Fibroblast of skin of left quadriceps (primary cell): ENCODE measurements at places on chromosomes 3 and 15.

DNA sequence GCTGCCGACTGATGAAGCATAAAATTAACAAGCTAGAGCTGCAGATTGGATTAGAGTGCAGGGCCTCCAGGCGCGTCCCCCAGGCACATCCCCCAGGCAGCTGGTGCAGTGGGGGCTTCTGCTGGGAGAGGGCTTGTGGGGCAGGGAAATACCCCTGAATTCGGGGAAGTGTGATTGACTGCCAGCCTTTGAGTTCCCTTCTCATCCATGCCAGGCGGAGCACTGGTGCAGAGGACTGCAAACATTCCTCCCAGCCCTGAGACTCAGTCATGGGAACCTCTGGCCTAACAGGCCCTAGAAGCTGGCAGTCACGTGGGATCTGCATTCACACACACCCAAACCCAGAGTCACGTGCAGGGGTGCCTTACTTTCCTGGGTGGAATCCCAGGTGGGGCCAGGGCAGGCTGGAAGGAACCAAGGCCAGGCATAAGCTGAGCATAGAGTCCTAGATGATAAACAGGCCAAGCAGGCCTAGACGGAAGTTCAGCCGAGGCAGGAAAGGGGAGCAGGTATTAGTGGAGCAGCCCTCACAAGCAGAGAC is 46.2 kb upstream of the SEC22A start:
- DNase-seq: no peak

DNA sequence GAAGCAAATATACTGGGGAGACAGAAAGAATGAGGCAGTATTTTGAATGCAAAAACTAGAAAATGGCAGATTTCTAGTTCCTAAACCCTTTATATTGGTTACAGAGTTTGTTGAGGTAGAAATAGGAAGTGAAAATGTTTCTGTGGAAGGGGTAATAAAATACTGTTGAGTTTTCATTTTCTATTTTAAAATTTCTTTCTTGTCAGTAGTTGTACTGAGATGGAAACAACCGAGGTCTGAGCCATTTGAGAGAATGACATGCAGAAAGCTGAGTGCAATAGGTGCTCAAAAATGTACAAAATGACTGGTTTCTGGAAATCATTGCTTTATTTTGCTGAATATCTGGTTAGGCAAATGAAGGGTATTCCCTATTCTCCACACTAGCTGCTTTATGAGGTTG is 361.4 kb downstream of the CHL1 start:
- DNase-seq: no peak

- DNase-seq: no peak
Measured at GRCh38 chr3:66450390-66451022, 50.3 kb downstream of the LRIG1 start.

- no peak for DNase-seq
Measured at GRCh38 chr15:99120050-99120777, 15.3 kb downstream of the SYNM start.

DNA sequence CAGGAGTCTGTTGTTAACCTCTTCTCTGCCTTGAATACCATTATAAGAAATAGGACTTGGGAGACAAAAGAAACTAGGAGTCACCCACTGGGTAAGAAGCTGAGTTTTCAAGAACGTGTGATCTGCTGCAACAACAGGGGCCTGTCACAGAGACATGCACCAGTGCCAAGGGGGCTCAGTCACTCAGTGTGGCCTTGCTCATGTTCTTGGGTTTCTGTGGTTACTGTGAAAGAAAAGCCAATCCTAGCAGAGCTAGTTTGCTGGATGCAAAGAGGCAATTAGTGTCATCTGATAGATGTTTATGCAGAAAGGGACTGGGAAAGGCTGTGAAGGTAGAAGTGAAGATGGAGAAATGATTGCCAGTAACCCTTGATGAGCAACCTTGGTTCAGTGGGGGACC is 126.3 kb downstream of the IQCH start:
- DNase-seq: no peak
